Activated naive CD4-positive, alpha-beta T cell treated with anti-CD3 and anti-CD28 coated beads, Interleukin-2, amount 50 U/mL, for 72 hours (primary cell): ENCODE measurements at places on chromosomes 6 and 20.

DNA sequence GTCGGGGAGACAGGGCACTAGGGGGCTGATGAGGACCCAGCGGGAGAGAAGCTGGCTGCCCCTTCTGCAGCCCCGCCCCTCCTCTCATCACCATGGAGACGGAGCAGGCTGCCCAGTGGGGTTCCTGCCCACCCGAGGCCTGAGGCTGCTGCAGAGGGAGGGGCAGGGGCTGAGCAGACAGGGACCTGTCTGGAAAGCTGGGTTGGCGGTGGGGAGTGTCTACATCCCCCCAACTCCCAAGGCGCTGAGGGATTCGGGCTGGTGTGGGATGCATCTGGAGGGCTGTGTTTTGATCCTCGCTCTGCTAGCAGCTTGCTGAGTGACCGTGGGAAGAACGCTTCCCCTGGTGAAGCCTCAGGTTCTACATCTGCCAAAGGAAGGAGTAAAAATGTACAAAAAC, 1.2 kb upstream of the BPI start:
- DNase-seq: no peak

DNA sequence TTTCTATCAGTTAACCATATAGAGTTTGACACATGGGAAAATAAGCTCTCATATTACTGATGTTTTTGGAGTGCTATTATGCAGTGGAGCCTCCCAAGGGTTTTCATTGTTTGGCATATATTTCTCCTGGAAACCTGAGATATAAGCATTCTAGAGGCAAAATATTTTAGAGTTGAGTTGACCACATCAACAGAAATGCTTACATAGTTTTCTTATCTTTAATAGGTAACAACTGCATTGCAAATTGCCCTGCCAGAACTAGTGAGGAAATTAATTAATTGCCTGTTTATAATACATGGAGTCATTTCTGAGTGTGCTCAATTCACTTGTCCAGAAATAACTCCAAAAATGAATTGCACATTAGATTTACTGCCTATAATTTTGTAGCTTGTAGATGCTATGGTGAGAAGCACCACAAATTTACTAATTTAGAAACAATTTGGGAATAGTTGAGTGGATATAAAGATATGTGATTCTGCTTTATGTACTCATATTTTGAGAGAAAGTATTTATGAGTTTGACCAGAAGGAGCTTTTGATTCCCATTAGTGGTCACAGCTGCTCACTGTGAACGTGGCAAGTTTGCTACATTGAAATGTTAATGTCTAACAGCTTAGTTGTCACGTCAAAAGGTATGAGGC, 288.7 kb downstream of the CD109 start:
- DNase-seq: no peak

- DNase-seq: no peak
Observed at GRCh38 chr6:2149361-2150006, 95.9 kb downstream of the GMDS start.

GRCh38 chr6:107082045-107082444, 33.3 kb downstream of the BEND3 start:
- DNase-seq: no peak
